ENCODE measurements at places on chromosomes 5 and 9.

- DNase-seq: no peak
These were observed 340.9 kb upstream of the KIF2A start for GRCh38 chr5:61965069-61965468.

GRCh38 chr5:150349681-150350275 lies 7.7 kb upstream of the TCOF1 start:
- no peak for DNase-seq

- DNase-seq: no peak
These were observed 281.5 kb downstream of the GADD45G start for GRCh38 chr9:89886281-89886700.

DNA sequence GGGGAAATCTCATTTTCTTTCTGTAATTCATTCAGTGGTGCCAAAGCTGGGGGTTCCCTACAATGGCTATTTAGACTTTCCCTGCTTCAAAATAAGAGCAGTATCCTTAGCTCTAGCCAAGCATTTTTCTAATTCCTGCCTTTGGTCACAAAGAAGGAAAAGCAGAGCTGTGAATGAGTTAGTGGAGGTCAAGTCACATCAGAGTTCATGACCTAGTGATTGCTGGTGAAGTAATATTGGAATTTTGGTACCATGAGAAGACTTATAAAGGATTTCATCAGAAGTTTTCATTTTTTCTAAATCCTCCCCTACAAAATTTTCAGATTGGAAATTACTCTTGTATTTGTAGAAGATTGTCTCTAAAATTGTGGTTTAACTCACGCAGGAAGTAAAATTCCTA lies 28.0 kb downstream of the DNAJC21 start:
- no peak for DNase-seq

DNA sequence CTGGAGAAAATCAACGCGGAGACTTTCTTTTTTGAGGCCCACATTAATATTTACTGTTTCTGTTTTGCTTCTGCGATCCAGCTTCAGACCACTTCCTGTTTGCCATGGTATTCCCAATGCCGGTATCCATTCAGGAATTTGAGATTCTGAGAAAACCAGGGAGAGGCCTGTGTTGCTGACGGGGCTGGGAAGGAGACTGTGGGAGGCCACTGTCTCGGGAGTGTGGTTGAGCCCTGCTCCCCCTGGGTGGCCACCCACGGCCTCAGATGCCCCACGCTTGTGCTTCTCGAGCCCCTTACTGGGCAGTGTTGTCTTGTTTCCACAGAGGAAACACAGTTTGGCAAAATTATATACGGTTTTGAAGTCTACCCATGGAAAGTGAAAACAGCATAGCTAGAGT lies 403.6 kb upstream of the IRX2 start:
- DNase-seq: no peak

- no peak for DNase-seq
These were observed 1.4 kb upstream of the CHSY3 start for GRCh38 chr5:129902816-129903215.

GRCh38 chr9:91116211-91116610 lies 245.5 kb downstream of the AUH start:
- no peak for DNase-seq

- DNase-seq: no peak
These were observed 28.0 kb downstream of the LCP2 start for GRCh38 chr5:170269579-170269978.

DNA sequence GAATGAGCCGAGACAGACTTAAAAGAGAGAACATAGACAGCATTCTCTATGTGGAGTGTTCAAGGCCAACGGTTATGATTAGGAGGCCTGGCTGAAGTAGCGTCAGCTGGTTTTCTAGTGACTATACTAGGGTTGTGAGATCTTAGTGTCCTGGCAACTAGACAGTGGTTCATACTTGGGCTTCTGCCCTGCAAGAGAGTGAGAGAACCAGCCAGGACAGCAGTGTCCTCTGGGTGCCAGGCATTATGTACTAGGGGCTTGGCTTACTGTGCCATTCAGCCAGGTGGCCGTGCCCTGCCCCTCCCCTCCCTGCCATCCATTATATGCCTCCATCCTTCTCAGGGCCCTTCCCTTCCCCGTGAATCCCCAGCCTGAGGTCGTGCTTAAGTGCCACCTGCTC lies 56.8 kb downstream of the TRIO start:
- DNase-seq: no peak

- DNase-seq: no peak
These were observed 929.6 kb upstream of the WWC1 start for GRCh38 chr5:167361795-167362194.

DNA sequence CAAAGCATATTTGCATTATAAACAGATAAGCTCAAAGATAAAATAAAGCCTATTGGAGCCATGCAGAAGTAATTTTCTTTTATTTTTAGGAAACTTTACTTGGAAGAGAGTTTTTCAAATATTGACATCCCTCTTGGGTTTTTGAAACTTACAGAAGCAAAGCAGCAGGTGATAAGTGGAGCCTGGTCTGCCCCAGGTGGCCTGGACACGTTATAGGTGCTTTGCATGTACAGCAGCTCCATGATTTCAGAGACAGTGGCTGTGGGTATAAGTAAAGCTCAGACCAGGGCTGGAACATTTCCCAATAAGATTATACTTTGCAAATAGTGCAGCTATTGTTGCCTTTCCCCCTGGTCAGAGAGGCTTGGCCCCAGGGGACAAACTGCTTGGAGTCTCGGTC lies 51.5 kb downstream of the CCDC192 start:
- no peak for DNase-seq

DNA sequence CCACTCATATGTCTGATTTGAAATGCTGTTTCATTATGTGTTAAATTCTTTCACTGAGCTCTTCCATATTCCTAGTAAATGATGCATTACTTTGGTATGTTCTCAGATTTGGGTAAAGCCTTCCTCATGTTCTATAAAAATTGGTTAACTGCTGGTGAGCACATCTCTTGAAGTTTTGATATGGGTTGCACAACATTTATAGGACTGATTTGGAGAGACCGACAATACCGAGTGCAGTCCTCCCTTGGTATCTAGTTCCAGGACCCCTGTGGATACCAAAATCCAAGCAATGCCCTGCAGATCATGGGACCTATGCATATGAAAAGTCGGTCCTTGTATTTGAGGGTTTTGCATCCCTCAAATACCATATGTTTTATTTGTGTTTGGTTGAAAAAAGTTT lies 37.8 kb downstream of the WDR36 start:
- no peak for DNase-seq

Data from occipital lobe (tissue), 3 donors.